Stimulated activated effector memory CD8-positive, alpha-beta T cell treated with anti-CD3 and anti-CD28 coated beads, Interleukin-12 subunit alpha, Interleukin-12 subunit beta, amount 100 ng/mL, for 72 hours (primary cell): ENCODE measurements at places on chromosomes 13 and 19.

DNA sequence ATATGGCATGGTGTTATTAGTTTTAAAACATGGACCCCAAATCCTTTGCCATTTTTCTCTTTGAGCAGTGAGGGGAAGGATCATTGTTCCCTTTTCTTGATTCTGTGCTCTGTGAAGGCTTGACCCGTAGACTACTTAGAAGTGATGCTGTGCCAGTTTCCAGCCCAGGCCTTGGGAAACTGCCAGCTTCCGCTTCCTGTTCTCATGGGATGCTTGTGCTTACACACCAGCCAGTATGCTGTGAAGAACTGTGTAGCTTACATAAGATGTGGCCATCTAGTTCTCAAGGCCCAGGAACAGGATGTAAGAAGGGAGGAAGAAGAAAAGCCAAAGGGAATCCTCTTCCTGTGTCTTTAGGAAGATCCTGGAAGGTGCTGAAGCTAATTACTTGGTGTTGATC lies 180.9 kb downstream of the PCCA start:
- DNase-seq = no peak

DNA sequence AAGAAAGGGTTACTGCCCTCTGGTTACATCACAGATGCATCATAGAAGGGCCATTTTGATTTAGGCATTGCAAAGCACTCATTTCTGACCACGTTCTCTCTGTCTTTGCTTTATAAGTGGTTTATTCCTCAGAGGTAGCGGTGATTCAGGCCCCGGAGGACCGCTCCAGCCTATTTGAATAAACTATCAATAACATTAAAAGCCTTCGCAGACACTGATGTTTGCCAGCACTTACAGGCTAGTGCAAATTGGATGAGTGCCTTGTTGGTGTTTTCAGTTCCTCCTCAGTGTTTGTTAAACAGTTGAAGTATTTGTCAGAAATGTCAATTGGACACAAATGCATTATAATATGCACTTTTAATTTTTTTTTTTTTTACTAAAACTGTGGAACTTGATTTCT lies 120.2 kb downstream of the RXFP2 start:
- no peak for DNase-seq

- DNase-seq = no peak
Measured at GRCh38 chr19:35721374-35721773, 3.6 kb downstream of the KMT2B start.

- peak; percentile 71 for DNase-seq
Measured at GRCh38 chr19:18422530-18423191, 3.5 kb downstream of the SSBP4 start.

- no peak for DNase-seq
Measured at GRCh38 chr13:28185256-28185655, 46.9 kb downstream of the PAN3 start.

- DNase-seq = peak; percentile 90
Measured at GRCh38 chr19:10112895-10113591, 1.6 kb downstream of the P2RY11 start.

GRCh38 chr13:113933901-113934300 lies 40.0 kb downstream of the C13orf46 start:
- no peak for DNase-seq

DNA sequence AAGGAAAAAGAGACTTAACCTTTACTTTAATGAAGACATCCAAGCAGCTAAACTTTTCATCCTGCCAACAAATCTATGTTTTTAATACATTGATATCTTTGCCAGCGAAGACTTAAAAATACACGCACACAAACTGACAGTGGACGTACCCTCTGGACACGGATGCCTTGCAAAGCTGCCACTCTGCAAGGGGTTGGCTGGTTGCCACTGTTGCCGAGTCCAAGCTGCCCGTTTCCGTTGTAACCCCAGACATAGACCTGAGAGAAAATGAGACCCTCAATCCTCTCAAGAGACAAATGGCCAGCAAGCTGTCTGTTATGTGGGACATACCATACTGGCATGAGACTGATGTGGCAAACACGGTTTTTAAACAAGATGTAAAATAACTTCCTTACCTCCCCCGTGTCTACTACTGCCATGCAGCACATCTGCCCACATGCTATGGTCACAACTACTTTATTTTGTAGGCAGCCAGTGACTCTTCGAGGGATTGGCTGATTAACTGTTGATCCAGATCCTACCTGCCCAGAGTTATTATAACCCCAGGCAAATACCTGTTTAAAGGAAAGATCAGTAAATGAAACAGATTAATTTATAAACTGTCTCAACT lies 21.2 kb downstream of the RCBTB2 start:
- DNase-seq = no peak

GRCh38 chr13:46577696-46578589 lies 25.0 kb downstream of the LRCH1 start:
- no peak for DNase-seq

DNA sequence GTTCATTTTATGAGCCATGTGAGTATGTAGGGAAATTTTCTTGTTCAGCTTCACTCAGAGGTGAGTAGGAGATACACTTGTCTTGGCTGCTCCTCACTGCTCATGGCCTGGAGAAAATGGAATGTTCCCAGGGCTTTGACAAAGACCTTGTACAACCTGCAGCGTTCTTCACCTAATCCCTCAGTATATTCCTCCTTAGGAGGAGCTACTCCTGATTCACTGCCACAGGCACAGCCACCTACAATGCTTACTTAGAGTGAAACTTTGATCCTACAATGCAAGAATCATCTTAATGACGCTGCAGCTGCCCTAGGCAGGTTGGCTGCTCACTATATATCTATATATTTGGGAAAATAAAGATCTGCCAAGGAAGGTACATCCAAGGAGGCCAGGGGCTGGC lies 364.2 kb downstream of the KLF5 start:
- DNase-seq = no peak

DNA sequence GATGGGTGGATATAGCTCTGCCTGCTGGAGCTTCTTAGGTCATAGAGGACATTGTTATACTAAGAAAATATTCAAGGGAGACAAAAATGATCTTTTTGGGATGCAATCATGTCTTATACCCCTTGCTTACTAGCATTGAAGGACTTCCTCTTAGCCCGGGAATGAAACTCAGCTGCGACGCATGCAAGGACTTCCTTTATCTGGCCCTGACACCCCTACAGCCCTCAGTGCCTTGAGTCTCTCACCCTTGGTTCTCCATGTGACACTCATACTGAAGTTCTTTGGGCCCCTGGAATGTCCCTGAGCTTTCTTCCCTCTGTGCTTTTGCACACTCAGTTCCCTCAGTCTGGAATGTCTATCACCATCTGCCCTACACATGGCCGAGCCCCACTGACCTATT lies 72.5 kb upstream of the MTIF3 start:
- DNase-seq = no peak

DNA sequence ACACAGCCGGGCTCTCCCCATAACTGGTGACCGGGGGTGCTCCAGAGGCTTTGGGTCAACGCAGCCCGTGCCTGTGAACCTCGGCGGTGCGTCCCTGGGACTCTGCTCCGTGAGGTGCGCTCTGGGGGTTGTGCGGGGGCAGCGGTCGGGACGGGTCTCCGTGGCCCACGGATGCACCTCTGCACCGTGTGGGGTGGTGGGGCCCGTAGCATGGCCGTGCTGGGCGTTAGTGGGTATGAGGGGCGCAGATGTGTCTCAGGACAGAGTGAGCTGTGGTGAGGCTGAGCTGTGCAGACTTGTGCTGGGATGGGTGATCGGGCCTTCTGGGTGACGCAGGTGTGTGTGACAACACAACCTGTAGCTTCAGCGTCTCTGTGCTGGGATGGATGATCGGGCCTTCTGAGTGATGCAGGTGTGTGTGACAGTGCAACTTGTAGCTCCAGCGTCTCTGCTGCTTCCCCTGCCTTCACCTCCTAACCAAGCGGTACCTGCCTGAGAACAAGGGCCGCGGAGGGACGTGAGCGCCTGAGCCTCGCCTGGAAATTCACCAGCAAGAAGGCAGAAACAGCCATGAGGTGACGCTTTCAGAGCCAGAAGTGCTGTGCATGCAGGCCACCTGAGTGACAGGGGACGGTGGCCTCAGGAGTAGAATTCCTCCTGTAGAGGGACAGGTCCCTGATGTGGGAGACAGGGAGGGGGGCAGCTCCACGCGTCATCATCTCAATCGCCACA lies 599 bp downstream of the ZNF331 start:
- no peak for DNase-seq

DNA sequence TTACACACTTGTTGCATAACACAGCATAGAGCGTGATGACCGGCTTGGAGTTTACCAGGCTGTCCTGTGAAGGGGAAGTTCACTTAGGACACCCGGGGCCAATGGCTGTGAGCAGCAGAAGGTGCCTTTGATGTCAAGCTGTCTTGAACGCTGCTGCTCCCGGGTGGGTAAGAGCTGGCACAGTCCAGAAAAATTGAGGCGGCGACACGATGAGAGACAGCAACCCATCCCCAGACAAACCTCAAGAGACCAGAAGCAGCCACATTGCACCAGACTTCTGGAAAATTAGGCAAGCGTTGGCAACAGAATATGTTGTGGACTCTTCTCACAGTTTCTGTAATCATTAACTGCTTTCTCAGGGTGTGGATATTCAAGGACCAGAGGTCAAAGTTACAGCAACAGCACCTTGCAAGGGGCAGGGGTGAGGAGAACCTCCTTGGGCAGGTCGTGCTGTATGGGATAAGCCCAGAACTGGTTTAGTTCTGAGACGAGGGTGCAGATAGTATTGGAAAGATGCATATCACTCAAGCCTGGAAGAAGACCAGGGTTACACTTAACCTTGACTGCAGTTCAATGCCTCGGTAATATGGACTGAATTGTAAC lies 10.1 kb downstream of the NFILZ start:
- DNase-seq = no peak

GRCh38 chr13:43428545-43429296 lies 358.1 kb downstream of the ENOX1 start:
- no peak for DNase-seq

GRCh38 chr19:53389571-53389970 lies 5.4 kb upstream of the ZNF765 start:
- DNase-seq = no peak

- DNase-seq = no peak
Measured at GRCh38 chr19:45049073-45049736, 10.4 kb downstream of the CLASRP start.

GRCh38 chr19:13965926-13966683 lies 13.8 kb downstream of the DCAF15 start:
- DNase-seq = no peak

GRCh38 chr19:44643605-44644401 lies at the start of gene PVR:
Gene PVR (plus strand): TSS chr19:44643910. CDS start chr19:44644097, 187 bp downstream.
- DNase-seq = no peak

GRCh38 chr19:41535029-41535622 lies 40.8 kb upstream of the CEACAM21 start:
- DNase-seq = no peak

GRCh38 chr19:37955986-37956385 lies 49.0 kb downstream of the SIPA1L3 start:
- no peak for DNase-seq

- DNase-seq = no peak
Measured at GRCh38 chr19:14761607-14762006, 16.8 kb downstream of the ADGRE2 start.

DNA sequence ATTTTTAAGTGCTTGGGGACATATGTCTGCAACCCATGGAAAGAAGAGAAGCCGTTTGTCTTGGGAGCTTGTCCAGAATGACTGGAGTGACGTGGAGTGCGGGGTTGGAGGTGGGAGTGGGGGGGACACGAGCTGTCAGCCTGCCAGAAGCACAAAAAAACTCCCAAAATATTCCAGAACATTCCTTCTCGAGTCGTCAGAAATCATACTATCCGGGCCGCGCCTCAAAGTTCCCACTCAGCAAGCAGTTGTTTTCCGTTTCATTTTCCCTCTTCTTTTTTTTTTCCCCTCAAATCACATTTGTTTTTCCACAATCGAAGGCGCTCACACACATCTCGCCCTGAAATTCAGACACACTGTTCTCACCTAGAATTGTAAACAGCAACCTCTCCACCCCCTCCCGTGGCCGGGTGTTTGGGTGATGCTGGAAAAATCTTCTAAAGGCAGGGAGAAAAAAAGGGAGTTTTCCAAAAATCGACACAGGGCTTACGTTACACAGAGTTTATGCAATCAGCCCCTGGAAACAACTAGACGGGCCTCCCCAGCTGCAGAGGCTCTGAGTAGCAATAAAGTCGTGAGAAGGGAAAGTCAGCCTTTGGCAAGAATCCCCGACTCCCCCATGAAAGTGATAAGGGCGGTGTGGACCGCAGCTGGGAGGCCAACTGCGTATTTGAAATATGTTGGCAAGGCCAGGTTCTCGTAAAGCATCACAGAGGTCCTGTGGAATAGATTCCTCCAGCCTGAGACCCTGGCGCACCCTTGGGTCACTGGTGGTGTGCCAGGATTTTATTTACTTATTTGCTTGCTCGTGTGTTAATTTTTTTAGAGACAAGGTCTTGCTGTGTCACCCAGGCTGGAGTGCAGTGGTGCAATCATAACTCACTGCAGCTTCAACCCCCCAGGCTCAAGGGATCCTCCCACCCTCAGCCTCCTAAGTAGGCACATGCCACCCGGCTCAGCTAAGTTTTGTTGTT lies 31.2 kb upstream of the KLF2 start:
- DNase-seq = no peak

- no peak for DNase-seq
Measured at GRCh38 chr13:46387064-46387851, at the start of gene RUBCNL. Gene RUBCNL (minus strand): TSS chr13:46387252. CDS start chr13:46372475, 14,777 bp downstream.

DNA sequence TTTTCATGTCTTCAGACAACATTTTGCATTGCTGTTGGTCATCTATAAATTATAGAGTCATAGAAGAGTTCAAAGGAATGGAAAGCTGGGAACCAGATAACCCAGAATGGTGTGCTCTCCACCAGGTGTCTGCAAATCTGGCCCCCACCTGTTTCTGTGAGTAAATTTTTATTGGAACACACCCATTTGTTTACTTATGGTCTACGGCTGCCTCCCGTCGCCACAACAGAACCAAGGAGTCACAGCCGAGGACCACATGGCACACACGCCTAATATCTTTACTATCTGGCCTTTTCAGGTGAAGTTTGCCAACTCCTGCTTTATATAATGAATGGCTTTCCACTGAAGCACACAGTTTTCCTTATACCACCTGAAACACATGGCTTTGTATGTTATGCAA lies 58.2 kb downstream of the EFNB2 start:
- no peak for DNase-seq

GRCh38 chr19:32040236-32040635 lies 305.2 kb upstream of the ZNF507 start:
- no peak for DNase-seq
